ENCODE measurements at places on chromosomes 6 and 20. TPM values are rescaled to one million over a fixed set of nuclear protein-coding genes. Genes with fewer than 3 reads are reported as not detected.

Gene SNAP91
- 2.6 TPM for total RNA-seq

Gene CTCFL
- total RNA-seq = not detected

Gene SRSF12
- total RNA-seq = not detected

Gene CHRNA4
- total RNA-seq = 0.38 TPM

Gene RGS19
- 6.1 TPM for total RNA-seq

Gene SIRPG
- total RNA-seq = not detected

Gene NRSN1
- not detected for total RNA-seq

Gene RIPPLY2
- total RNA-seq = not detected

Gene B3GAT2
- total RNA-seq = not detected

Gene CTAGE9
- not detected for total RNA-seq

Gene SMIM29
- total RNA-seq = 27.1 TPM

Gene ANKRD66
- not detected for total RNA-seq

Gene SLC25A27
- 18.6 TPM for total RNA-seq

Gene EMILIN3
- total RNA-seq = 4.2 TPM

Gene MYLK4
- 1.2 TPM for total RNA-seq

Gene PACSIN1
- total RNA-seq = 15.2 TPM

Gene FOXC1
- 7.1 TPM for total RNA-seq

Gene CENPB
- 70.7 TPM for total RNA-seq

Gene NKAIN2
- 0.22 TPM for total RNA-seq

Gene SLPI
- total RNA-seq = 1.8 TPM

Gene MMP24
- 0.25 TPM for total RNA-seq

Gene ZNF335
- total RNA-seq = 8.1 TPM

Gene HLA-DOB
- total RNA-seq = not detected

Gene CST7
- total RNA-seq = 0.66 TPM

Gene SLC35D3
- total RNA-seq = 0.08 TPM

Gene COL9A3
- 2.1 TPM for total RNA-seq

Gene COL9A1
- total RNA-seq = 0.08 TPM

Gene FNDC11
- 0.14 TPM for total RNA-seq

Gene BTBD9
- total RNA-seq = 16.5 TPM

Gene LPIN3
- 19.9 TPM for total RNA-seq

Gene PFDN4
- total RNA-seq = 23.4 TPM

Gene FOXF2
- total RNA-seq = 0.30 TPM

Gene SLC35B3
- 6.8 TPM for total RNA-seq
